ENCODE measurements at places on chromosomes 6 and 20.

DNA sequence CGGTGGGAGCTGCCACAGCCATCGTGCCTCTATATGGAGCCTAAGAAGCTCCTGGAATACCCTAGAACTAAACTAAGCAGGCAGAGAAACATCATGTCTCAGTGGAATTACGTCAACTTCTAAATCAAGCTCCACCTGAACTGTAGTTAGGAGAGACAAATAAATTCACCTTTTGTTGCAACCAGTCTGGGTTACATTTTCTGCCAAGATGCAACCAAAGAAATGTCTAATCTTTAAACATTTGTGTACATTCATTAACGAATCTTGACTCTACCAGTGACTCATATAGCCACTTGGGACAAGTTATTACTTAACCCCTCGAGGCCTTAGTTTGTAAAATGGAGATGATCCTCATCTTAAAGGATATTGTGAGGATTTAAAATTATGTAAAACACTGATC is 8.9 kb downstream of the PTPRK start:
- peak; percentile 43 for DNase-seq

DNA sequence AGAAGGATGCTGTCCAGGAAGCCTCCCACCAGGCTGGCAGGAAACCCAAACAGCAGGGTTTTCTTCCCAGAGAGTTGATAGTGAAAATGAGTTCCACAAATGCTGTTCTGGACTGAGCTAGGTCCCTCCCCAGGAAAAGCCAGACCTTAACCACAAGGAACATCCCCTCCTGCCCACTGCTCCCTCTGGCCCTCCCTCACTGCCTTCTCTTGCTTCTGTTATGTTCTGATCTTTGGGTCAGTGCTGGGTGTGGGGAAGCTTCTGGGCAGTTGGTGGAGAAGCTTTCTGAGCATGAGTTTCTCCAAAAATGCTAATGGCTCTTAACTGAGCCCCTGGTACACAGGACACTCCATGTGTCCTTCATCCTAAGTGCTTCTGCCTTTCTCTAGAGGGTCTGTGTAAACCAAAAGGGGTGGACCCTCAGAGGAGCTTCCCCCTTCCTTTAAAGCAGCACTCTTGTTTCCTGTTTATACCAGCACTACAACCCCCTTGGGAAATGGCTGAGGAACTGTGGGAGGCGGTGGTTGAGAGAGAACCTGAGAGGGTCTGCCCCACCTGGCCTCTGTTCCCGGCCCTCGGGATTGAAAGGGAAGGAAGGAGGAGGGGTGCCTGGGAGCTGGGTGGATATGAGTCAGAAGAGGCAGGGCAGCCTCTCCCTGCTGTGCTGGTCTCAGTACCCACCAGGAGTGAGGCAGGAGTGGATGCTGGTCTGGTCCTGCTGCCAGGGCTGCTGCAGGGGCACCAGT is 42.0 kb downstream of the CDS2 start:
- DNase-seq, result no peak

DNA sequence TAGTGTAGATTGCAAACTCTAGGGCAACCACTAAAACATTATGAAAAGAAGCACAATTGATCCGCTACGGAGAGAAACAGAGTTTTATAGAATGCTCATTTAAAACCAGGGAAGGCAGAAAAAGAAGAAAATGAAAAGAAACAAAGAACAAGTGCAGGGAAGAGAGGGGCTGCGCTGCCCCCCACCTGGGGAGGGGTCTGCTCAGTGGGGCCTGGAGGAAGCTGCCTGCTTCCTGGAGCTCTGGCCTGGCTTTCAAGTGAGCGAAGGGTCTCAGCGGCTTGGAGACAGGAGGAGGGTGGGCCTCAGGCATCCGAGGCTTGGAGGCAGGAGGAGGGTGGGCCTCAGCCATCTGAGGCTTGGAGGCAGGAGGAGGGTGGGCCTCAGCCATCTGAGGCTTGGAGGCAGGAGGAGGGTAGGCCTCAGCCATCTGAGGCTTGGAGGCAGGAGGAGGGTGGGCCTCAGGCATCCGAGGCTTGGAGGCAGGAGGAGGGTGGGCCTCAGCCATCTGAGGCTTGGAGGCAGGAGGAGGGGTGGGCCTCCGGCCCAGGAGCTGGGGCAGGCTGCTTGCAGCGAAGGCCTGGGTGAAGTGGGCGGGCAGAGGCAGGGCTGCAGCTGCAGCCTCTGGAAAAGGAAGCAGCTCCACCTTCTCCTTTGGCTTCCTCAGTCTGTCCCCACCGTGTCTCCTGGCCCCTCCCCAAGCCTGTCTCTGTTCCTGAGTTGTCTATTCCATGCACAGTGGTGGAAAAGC is 406.3 kb downstream of the TAF4 start:
- DNase-seq, result no peak

DNA sequence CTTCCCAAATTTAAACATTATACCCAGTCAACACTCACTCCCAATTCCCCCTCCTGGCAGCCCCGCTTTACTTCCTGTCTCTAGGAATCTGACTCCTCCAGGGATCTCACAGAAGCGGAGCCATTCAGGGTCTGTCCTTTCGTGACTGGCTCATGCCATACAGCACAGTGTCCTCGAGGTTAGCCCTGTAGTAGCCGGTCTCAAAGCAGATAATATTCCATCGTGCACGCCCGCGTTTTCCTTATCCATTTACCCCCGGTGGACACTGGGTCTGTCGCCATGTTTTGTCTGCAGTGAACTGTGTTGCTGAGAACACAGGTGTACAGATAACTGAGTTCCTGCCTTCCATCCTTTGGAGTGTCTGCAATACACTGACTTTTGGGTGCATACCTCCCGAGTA is 95.3 kb downstream of the TTLL2 start:
- no peak for DNase-seq

DNA sequence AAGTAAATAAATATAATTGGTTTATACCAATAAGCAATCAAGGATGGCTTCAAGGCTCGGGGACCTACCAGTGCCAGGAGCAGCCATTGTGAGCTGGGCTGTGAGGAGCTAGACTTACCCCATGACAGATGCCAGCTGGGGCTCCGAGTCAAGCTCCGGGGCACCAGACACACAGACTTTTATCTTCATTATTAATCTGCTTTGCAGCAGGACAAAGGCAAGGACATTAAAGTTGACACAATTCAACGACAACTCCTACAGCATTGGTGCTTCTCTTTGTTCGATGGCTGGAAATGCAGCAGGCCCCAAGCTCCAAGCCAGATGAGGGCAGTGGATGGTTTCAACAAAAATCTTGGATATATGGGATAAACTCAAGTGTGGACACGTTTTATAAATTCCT is 68.3 kb downstream of the CD24 start:
- no peak for DNase-seq

DNA sequence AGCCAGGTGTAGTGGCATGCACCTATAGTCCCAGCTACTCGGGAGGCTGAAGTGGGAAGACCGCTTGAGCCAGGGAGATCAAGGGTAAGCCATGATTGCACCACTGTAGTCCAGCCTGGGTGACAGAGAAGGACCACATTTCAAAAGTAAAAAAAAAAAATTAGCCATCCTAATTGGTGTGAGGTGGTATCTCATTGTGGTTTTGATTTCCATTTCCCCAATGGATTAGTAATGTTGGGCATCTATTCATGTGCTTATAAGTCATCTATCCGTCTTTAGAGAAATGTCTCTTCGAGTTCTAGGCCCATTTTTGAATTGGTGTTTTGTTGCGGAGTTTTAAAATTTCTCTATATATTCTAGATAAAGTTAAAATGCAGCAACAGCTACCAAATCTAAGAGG is 21.7 kb downstream of the ABHD12 start:
- no peak for DNase-seq
